Activated T-cell treated with anti-CD3 and anti-CD28 coated beads, Interleukin-2, amount 50 U/mL, for 1 hour (primary cell): ENCODE measurements at places on chromosomes 16 and 17.

DNA sequence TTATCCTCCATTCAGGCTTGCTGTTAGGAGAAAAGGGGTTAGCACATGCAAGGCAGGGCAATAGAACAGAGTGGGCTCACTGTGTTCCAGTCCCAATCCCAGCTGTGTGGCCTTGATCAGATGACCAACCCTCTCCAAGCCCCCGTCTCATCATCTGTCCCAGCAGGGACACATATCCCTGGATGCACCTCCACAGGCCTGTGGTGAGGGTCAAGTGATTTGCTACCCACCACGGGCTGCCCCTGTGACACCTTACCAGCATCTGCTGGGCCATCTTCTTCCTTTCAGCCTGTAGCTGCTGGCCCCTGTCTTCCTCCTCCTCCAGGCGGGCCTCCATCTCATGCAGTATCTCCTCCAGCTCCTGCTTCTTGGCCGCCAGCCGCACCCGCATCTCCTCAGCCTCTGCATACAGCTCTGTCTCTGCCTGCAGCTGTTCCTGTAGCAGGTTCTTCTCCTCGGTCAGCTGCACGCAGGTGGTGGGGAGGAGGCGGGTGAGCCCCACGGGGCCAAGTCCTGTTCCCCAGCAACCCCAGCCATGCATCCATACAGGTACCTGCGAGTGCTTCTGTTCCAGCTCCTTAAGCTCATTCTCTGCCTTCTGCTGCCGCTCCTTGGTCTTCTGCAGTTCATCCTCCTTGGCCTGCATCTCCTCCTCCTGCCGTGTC lies 91.3 kb downstream of the NDE1 start:
- no peak for DNase-seq

GRCh38 chr17:66233023-66233753 lies 4.0 kb upstream of the APOH start:
- DNase-seq, result no peak

- DNase-seq, result peak; percentile 47
Measured at GRCh38 chr17:45143767-45144198, 4.5 kb upstream of the HEXIM1 start.

GRCh38 chr17:3740611-3741073 lies 16.9 kb downstream of the HASPIN start:
- peak; percentile 48 for DNase-seq

DNA sequence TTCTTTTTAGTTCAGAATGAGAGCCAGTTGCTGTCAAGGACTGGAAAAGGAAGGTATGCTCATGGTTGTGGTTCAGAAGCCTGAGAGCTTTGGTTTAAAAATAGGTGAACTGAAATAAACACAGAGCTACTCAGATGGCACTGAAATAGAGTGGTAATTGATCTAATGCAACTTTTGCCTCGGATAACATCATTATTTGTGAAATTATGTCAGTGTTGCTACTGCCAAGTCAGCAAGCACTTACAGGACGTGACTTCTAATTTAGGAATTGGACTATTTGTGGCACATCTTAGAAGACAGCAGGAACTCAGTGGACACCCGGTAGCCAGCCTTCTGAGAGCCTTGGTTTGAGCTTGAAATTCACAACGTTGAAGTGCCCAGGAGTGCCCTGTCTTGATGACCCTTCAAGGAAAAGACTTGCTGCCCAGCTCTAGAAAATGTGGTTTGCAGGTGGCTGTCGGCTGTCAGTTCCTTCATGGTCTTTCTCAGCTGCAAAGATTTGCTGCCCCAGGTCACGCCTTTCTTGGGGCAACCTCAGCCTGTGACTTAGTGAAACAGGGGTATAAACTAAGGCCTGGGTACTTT lies 42.0 kb upstream of the XYLT1 start:
- no peak for DNase-seq

- DNase-seq, result no peak
Measured at GRCh38 chr16:8583199-8583598, 7.1 kb downstream of the TMEM114 start.

DNA sequence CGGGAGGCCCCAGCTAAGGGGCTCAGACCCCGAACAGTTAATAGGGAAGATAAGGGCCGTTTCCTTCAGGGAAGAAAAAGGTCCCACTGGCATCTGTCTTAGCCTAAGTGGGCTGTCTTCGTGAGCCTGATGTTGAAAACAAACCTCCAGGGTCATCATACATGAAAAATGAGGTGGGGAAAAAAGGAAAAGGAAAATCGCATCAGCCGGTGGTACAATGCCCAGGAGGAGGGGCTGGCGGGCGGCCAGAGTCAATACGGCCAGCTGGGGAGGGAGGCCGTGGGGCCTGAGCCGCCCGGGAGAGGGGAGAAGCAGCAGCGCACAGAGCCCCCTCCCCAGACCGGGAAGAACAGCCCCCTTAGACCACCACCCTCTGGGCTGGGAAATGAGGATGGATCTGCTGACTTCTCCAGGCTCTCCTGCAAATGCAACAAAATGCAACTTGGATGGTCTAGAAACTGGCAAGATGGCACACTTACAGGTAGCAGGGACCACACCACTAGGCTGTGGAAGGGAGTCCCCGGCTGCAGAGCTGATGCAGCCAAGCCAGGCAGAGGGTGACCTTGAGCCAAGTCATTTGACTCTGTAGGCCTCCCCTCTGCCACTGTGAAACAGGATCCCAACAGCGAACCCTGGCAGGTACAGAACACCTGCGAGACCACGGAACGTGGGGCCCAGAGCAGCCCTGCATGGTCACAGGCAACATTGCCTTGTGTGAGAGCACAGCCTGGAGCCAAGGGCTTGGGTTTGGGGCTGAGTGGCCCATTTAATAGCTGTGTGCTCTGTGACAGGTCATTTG lies 448.5 kb downstream of the SOX9 start:
- DNase-seq, result no peak

DNA sequence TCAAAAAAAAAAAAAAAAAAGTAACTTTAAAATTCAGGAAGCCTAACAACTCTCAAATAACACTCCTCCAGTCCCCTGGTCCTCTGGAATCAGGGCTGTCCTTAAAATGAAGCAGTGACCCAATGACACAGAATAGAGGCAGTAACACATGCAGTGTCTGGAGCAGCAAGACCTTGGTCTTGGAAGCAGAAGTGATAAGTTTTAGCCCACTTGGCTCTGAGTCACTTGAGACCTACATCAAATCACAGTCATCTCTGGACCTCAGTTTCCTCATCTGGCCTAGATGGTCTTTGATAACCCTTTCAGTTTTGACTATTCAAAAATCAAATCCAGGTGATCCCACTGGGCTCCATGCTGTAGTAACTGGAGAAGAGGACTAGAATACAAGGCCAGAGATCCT lies 39.0 kb downstream of the LYRM1 start:
- no peak for DNase-seq

- no peak for DNase-seq
Measured at GRCh38 chr16:88442383-88442726, 10.7 kb upstream of the ZFPM1 start.

DNA sequence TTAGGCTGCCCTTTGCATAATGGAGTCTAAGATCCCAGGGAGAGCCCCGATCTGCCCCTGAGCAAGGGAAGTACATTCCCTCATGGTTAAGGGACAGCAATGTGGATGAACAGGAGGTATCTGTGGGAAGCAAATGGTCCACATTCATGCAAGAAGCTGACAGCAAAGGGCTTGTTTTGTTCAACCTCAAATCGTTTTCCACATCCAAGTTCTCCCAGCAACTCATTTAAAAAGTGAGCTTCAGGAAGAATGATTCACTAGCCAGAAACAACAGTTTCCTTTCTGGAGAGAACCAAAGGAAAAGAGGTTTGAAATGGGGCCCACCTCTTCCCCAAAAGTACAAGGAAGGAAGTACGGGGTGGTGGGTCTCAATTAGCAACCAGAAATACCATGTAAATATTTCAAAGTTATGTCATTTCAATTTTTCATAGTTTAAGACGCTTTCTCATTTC lies 9.4 kb downstream of the HSPB9 start:
- DNase-seq, result no peak

GRCh38 chr16:2365397-2366294 lies 25.1 kb upstream of the ABCA3 start:
- DNase-seq, result no peak

DNA sequence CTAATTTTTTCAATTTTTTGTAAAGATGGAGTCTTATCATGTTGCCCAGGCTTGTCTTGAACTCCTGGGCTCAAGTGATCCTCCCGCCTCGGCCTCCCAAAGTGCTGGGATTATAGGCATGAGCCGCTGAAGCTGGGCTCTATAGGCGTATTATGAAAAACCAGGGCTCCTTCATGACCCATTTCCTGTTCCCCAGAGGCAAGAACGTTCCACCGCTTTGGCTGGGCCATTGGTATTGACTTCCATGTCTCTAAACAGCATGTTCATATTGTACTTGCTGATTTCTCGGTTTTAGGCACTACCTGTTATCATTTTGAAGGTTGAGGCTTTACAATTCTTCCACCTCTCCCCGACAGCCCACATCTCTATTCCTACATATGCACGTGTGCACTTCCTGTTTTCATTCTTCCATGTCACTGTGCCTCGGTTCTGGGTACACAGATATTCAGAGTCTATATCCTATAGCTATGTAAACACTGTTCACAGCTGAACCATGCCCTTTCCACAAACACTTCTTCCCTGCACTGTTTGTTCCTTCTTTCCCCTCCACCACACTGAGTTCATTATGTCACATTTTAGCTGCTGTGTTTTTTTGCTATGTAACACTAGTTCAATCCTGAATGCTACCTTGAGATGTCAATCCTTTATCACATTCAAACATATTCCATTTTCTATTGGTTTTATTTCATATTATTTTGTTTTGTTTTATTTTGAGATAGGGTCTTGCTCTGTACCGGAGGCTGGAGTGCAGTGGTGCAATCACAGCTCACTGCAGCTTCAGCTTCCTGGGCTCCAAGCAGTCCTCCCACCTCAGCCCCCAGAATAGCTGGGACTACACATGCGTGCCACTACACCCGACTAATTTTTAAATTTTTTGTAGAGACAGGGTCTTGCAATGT lies 16.8 kb upstream of the MAPK3 start:
- DNase-seq, result no peak

GRCh38 chr17:47311420-47311819 lies 12.3 kb upstream of the EFCAB13 start:
- DNase-seq, result no peak

DNA sequence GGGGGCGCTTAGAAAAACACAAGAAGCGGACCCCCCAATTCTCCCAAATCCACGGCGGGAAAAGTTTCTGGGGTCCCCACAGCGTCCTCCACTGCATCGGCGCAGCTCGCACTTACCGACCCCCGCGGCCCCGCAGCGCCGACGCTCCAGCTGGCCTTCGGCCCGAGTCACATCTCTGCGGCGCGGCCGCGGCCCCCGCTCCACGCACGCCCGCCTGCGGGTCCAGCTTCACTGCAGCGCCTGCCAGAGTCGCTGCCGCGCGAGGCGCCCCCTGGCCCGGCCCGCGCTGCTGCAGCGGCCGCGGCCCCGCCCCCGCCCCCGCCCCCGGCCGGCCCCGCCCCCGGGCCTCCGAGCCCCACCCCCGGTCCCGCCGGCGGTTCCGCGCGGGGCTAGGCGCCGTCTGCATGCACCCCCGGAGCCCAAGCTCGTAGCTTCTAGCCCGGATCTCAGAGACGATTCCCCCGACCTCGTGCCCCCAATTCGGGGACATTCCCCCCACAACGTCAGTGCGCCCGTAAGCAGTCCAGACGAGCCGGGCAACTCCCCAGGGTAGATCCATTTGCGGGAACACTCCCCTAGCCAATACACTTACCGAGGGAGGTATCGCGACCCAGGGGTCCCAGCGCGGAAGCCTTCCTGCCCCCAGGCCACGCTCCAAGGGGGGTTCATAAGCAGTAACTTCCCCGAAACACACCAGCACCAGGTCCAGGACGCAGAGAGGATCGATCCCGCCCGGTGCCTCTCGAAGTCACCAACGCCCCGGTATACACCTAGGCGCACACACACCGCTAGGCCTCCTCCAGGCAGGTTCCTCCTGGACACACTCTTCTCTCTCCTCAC lies at the start of gene GPRC5B:
Gene GPRC5B (minus strand): TSS at position 238 of the 840 bp plus-strand sequence. CDS start 12,003 bp downstream, outside the sequence.
- peak; percentile 70 for DNase-seq

DNA sequence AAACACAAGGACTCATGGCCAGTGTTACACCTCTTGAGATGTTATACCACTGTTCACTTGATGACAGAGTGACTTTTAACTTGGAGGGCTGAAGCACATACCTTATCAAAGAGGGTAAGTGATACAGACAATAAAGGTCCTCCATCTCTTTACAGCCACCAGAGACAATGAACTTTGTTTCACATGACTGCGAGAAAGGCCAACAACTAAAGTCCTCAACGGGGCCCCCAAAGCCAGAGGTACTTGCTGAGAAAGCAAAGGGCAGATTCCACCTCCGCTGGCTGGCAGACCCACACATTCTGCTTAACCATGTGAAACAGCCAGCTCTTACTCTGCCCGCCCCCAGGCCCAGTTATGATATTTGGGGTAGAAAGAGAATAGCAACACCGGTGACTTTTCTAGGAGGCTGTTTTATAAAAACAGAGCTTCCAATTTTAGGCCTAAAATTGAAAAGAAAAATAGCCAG lies 21.4 kb downstream of the DCUN1D3 start:
- no peak for DNase-seq

DNA sequence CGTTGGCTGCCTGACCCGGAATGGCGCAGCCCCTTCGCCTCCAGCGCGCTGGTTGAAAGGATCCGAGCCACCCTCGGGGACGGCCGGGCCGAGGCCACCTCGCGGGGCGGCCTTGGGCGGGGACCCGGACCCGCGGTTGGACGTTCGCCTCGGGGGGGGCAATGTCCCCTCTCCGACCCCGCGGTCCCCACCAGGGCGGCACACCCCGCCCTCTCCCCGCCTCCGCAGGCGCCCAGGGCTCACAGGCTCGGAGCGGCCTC lies 1.0 kb upstream of the SOX8 start:
- DNase-seq, result peak; percentile 46

DNA sequence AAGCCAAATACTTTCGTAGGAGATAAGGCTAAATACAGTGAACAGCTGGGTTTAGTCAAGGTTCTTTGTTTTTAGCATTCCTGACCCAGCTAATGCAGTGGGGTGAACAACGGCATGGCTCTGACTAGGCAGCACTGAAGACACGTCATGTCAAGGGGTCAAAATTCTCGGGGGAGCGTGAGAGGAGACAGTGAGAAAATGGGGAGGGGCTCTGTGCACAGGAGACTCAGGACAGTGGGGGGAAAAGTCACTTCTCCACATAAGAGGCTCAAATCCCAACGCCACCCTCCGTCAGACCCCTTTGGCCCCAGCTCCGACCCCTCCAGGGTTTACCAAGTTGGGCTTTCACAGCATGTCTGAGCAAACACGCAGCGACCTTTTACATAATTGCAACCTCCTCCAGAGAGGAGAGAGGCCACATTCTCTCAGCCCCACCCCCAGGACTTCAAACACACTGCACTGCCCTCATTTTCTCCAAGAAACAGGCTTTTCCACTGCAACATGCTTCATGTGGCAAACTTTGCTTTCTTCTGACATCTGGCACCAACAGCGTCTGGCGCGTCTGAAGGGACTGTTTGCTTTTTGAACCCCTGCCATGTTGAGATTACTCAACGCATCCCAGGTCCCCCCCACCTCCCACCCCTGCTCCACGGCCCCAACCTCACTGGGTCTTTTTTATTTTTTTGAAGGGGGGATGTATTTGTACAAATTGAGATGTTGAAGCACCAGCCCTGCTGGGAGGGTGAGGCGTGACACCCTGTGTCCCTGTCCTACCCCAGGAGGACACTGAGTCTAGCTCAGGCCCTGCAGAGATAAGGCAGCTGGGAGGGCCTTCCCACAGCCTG lies 30.0 kb downstream of the AXIN2 start:
- no peak for DNase-seq
